ENCODE measurements at places on chromosomes 16 and 17.

DNA sequence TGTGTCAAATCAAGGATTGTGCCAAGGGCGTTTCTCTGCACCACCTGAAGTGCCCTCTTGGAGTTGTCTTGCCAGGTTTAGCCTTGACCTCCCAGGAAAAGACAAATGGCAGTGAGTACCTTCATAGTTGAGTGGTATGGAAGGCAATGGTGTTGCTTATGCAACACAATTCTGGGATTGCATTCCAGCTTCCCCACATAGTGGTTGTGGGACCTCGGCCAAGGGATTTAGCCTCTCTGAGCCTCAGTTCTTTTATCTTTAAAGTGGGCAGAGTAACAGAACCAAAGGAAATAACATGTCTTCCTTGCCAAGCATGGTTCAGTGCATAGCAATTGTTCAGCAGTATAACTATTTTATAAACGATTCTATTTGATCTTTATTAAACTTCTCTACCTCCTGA, 49.4 kb downstream of the CCDC42 start:
- no peak for DNase-seq

DNA sequence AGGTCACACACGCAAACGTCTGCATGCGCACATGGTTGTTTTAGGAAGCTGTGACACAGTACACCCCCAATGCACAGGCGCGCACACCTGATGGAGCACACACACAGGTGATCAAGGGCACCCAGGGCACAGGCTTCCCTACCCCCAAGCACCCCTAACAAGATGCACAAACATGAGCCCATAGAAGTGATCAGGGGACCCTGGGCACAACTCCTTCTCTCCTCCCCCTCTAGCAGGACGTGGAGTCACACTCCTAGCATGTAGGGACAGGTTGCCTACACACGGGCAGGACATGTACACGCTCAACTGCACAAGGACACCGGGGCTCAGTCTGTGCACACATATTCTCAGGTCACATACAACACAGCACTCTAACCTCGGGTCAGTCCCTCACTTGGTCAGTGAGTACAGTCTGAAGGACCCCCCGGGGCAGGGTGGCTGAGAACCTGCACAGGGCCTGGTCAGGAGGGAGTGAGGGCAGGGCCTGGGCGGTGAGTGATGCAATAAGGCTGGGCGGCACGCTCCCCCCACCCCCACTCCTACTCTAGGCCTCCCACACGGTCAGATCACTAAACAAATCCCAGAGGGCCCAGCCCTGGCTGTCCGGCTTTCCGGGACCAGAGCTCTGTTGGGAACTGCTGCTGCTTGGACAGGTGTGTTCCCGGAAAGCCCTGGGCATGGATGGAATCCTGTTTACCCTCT, 751 bp upstream of the DOC2B start:
- no peak for DNase-seq

GRCh38 chr17:82922646-82923045, 82.8 kb upstream of the ZNF750 start:
- DNase-seq: no peak

DNA sequence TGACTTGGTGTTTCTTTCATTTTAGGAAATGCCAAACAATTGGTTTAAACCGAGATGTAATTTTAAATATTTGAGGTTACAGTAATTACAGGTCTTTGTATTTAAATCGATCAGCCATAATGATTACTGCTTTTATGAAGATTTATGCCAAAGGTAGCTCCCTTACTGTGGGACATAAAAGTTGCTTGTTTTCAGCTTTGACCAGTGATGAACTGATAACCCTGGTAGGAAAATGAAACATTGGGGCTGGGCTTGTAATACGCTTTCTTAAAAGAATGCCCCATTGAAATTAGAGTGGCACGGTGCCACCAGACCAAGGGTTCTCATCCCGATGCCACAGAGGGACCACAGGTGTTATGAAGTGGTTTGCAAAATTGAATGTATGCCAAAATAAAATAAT, 7.3 kb downstream of the TNRC6A start:
- no peak for DNase-seq

GRCh38 chr17:51365090-51365489, 104.7 kb downstream of the UTP18 start:
- DNase-seq: no peak

DNA sequence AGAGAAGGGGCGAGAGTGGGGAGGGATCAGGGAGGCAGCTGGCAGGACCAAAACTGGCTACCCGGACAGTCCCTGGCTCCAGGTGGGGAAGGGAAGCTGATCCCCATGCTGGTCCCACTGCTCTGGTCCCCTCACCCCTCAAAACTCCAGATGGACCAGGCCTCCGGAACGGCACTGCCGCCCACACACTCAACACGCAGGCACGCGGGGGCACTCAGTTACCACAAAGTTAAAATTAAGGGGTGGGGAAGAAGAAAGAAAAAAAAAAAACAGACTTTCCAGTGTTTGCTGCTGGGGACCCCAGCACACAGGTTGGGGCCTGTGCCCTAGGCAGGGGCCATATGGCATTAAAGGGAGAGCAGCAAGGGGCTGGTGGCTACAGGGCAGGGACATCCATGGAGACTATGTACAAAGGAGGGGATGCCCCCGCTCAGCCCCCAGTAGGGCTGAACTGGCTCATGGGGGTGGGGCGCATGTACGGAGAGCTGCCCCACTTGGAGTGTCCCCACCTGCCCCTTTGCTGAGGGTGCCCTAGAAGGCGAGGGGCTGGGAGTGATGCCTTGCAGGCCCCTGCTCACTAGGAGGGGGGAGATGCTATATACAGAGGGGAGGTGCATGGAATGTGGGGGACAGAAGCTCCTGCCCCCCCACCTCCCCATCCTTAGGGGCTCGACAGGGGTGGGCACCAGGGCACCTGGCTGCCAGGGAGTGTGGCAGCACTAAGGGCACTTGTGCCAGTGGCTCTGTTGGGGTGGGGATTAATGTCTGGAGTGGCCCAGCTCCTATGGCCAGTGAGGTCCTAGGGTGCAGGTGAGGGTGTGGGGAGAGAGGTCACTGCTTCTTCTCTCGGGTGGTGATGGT, 5.6 kb downstream of the TP53I13 start:
- DNase-seq: no peak

- no peak for DNase-seq
Measured at GRCh38 chr17:80502578-80502877, 26.1 kb upstream of the NPTX1 start.

GRCh38 chr16:84406006-84406963, 37.9 kb downstream of the ATP2C2 start:
- DNase-seq: no peak

DNA sequence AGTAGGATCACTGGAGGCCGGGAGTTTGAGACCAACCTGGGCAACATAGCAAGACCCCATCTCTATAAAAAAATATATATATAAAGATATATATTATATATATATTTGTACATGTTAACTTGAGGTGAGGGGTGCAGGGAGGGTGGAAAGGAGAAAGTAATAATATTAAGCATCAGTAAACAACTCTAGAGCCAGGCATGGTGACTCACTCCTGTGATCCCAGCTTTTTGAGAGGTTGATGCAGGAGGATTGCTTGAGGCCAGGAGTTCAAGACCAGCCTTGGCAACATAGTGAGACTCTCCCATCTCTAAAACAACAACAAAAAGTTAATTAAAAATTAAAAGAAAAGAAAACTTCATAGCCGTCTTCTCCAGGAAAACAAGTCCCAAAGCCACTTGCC, 61.7 kb upstream of the SMURF2 start:
- no peak for DNase-seq

DNA sequence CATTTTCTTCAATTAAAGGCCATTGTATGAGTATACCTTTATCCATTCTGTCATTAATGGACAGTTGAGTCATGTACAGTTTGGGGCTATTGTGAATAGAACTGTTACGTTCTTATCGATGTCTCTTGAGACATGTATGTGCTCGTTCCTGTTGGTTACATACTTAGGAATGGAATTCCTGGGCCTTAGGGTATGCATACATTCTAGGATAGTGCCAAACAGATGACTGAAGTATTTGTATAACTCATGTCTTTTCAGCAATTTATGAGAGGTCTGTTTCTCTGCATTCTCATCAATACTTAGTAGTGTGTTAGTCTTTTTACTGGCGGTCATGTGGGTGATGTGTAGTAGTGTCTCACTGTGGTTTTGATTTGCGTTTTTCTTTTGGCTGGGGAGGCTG, 81.2 kb downstream of the USP22 start:
- no peak for DNase-seq

DNA sequence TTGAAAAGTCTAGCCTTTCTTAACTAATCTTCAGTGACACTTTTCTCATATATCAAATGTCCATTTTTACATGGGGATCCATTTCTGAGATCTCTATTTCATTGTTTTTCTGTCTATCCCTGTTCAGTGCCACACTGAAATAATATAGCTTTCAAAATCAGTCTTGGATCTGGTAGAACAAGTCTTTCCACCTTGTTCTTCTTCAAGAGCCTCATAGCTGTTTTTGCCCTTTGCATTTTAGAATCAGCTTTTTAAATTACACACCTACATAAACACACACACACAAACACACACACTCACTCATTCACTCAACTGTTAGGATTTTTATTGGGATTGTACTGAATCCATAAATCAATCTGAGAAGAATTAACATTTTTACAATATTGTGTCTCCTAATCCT, 19.2 kb downstream of the GSDMB start:
- no peak for DNase-seq

DNA sequence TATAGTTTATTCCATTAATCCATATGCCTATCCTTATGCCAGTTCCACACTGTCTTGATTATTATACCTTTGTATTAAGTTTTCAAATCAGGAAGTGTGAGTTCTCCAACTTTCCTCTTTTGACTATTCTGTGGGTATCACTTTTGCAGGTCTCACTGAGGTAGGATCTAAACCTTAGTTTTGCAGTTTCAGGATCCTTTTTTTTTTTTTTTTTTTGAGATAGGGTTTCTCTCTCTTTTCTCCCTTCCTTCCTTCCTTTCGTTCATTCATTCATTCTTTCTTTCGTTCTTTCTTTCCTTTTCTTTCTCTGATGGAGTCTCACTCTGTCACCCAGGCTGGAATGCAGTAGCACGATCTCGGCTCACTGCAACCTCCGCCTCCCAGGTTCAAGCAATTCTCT, 71.6 kb downstream of the CHD9 start:
- DNase-seq: no peak

- DNase-seq: no peak
Measured at GRCh38 chr17:77717941-77718668, 240.4 kb upstream of the TNRC6C start.

DNA sequence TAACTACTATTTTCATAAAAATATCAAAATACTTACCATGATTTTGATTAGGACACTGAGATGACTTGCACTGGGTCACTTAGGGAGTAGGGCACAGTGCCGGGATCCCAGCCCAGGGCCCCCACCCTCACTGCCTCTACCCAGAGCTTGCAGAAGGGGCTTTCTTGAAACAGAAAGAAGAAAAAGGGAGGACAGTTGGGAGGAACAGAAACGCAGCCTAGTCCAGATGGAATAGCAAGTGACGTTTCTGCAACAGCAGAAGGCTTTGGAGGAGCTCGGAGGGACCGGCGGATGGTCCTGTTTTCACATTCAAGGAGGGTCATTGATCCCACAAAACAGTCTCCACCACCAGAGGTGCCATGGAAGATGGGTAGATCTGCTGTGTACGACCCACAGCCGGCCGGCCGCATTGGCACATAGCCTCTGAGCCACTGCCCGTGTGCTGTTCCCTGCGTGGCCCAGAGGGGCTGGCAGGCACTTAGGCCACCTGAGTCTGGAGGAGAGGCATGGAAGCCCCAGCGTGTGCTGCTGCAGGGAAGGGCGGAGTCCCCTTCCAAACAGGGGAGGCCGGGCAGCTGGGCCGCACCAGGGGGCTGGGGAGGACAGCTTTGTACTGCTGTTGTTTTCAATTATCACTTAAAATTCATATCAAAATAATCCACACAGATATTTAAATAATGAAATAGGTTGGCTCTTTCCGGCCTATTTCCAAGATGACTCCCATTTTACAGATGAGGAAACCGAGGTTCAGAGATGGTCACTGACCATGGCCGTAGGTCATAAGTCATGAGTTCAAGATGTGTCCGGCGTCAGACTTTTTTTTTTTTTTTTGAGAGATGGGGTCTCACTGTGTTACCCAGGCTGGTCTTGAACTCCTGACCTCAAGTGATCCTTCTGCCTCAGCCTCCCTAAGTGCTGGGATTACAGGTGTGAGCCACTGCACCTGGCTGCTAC, 22.9 kb upstream of the GSG1L start:
- DNase-seq: no peak

- DNase-seq: no peak
Measured at GRCh38 chr17:14621826-14622614, 321.1 kb downstream of the HS3ST3B1 start.

DNA sequence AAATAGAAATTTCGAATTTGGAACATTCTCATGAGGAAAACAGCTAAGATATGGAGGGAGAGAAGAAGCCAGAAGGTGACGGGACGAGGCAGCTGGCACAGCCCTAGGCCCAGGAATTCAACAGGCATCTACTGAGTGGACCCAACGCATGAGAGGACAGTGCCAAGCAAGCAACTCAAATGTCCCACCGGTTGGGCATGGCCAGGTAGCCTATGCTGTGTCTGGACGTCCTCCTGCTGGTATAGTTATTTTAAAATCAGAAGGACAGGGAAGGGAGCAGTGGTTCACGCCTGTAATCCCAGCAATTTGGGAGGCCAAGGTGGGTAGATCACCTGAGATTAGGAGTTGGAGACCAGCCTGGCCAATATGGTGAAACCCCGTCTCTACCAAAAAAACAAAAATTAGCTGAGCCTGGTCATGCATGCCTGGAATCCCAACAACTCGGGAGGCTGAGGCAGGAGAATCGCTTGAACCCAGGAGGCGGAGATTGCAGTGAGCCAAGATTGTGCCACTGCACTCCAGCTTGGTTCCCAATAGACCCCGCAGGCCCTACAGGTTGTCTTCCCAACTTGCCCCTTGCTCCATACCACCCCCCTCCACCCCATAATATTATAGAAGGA, 2.0 kb downstream of the GH1 start:
- DNase-seq: no peak

DNA sequence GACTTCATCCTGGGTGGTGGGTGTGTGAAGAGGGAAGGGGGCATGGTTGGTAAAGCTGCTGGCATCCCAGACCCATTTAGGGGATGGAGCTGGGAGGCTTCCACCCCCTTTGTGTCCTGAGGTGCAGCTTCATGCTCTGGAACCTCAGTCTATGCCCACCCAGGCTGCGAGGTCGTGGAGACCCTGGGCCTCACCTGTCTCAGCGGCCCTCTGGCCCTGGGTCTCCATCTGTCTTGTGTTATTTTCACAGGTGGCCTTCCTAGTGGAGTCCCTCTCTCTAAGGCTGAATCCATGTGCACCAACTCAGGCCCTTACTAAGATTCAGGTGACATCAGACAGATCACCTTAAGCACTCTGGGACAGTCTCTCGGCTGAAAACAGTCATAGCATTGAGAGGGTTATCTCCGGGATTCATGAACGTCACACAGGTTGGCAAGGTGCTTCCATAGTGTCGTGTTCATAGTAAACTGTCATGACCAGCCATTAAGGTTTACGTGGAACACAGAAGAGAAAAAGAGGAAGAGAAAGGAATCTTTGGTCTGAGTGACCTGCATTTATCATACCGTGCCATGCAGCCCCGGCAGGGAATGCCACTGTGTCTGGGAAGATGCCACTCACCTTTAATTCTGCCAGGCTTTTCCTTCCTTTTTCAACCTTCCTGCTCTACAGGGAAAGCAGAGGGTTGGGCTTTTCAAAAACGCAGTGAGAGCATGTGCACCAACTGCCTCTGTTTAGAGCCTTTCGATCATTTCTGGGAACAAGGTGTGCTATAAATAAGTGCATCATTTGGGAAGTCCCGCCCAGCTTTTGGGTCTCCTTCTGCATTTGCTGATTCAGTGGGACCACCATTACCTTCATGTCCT, 4.5 kb upstream of the FOXL1 start:
- no peak for DNase-seq

All from central memory CD4-positive, alpha-beta T cell (primary cell).